ENCODE measurements at places on chromosomes 2 and 18.
A peak's percentile ranks its signal among the peaks of the same experiment; 100 is the strongest.

- H3K36me3 ChIP-seq: no peaks in the 10 kb centered on the region
- no peak overlapping the region for H3K27ac ChIP-seq
- DNase-seq: peak; percentile 26
- no peaks in the 10 kb centered on the region for H3K27me3 ChIP-seq
Observed at GRCh38 chr2:199973703-199974102, 18.3 kb downstream of the MAIP1 start.

- H3K4me3 ChIP-seq: no peak overlapping the region
- DNase-seq: no peak
- H3K27me3 ChIP-seq: no peaks in the 10 kb centered on the region
- H3K27ac ChIP-seq: no peak overlapping the region
Observed at GRCh38 chr18:44411262-44411905, 269.3 kb upstream of the SETBP1 start.

- no peaks in the 10 kb centered on the region for H3K36me3 ChIP-seq
- H3K4me1 ChIP-seq: peaks cover 2% of the 10 kb centered on the region
- H3K27ac ChIP-seq: no peak overlapping the region
Observed at GRCh38 chr2:200297100-200297499, 9.4 kb upstream of the SPATS2L start.

- no peaks in the 10 kb centered on the region for H3K27me3 ChIP-seq
- H3K27ac ChIP-seq: no peak overlapping the region
- DNase-seq: peak; percentile 50
Observed at GRCh38 chr2:134207589-134208209, 46.2 kb upstream of the MGAT5 start.

DNA sequence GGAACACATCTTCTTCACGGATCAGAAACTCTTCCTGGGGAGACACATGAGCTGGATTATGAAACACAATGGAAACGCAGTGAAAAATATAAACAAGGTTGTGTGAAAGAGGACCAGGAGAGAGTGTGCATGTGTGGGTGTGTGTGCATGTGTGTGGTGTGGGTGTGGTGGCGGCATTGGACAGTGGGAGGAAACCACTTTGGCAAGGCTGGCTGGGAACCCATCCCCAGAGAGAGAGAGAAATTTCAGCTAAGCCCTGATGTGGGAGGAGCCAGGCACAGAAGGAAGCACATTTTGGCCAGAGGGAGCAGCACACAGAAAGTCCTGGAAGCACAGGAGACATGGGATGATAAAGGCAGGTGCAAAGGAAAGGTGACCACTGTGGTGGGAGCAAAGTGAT is 147.6 kb upstream of the COPS8 start:
- DNase-seq: no peak
- H3K27me3 ChIP-seq: no peaks in the 10 kb centered on the region
- H3K36me3 ChIP-seq: no peaks in the 10 kb centered on the region
- no peak overlapping the region for H3K27ac ChIP-seq
- no peak overlapping the region for H3K4me3 ChIP-seq
- no peaks in the 10 kb centered on the region for H3K4me1 ChIP-seq

- DNase-seq: no peak
- H3K27ac ChIP-seq: no peak overlapping the region
- no peak overlapping the region for H3K4me3 ChIP-seq
- no peaks in the 10 kb centered on the region for H3K27me3 ChIP-seq
- H3K4me1 ChIP-seq: no peaks in the 10 kb centered on the region
Observed at GRCh38 chr2:12759248-12759647, 42.5 kb downstream of the TRIB2 start.

DNA sequence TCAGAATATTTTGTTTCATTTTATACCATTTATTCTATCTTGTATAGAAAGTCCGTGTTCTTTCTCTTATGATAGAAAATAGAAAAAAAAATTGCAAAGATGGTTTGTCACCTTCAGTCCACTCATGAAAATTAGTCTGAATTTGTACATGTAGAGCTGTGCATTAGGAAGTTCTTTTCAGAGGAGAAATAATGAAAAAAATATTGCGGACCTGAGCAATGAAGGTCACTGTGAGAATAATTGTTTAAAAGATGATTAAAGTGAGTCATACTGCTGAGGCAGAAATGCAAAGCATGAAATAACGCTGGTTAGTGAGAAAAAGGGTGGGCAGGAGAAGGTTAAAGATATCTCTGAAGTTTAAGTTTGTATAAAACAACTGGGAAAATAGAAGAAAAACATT is 431.1 kb downstream of the TMX3 start:
- no peaks in the 10 kb centered on the region for H3K36me3 ChIP-seq
- no peak for DNase-seq
- H3K4me3 ChIP-seq: no peak overlapping the region
- no peaks in the 10 kb centered on the region for H3K27me3 ChIP-seq

DNA sequence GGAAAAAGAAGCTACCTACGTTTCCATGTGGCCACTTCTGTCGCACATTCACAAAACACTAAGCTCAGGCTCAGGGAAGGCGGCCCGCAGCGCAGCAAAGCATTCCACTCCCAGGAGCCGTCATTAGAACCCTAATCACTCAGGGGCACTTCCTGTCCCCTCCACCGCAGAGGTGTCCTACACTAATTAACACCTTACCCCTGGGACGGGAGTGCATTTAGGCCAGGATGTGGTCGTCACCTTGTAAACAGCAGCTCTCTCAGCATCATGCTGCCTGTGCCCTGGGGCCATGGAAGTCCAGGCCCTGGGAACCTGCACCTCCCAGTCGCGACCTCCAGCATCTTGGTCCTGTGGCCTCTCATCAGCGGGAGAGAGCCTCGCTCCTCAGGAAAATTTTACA is 359.8 kb upstream of the SALL3 start:
- H3K27me3 ChIP-seq: no peaks in the 10 kb centered on the region
- no peaks in the 10 kb centered on the region for H3K36me3 ChIP-seq
- no peaks in the 10 kb centered on the region for H3K4me1 ChIP-seq

- H3K4me1 ChIP-seq: peaks cover 6% of the 10 kb centered on the region
- no peak overlapping the region for H3K27ac ChIP-seq
- no peak overlapping the region for H3K4me3 ChIP-seq
- H3K27me3 ChIP-seq: no peaks in the 10 kb centered on the region
- no peak for DNase-seq
- no peaks in the 10 kb centered on the region for H3K36me3 ChIP-seq
Observed at GRCh38 chr2:46695283-46695682, 215.9 kb downstream of the TMEM247 start.

GRCh38 chr2:176845718-176846117 is 366.9 kb upstream of the HNRNPA3 start:
- no peak overlapping the region for H3K4me3 ChIP-seq
- no peaks in the 10 kb centered on the region for H3K4me1 ChIP-seq
- peaks cover 18% of the 10 kb centered on the region for H3K27me3 ChIP-seq
- H3K36me3 ChIP-seq: no peaks in the 10 kb centered on the region
- DNase-seq: peak; percentile 6

- no peaks in the 10 kb centered on the region for H3K27me3 ChIP-seq
- no peak overlapping the region for H3K27ac ChIP-seq
- peaks cover 41% of the 10 kb centered on the region for H3K4me1 ChIP-seq
- no peak for DNase-seq
- no peaks in the 10 kb centered on the region for H3K36me3 ChIP-seq
Observed at GRCh38 chr18:9872823-9873222, 12.9 kb upstream of the TXNDC2 start.

GRCh38 chr2:238879621-238880377 is 31.9 kb downstream of the TWIST2 start:
- no peak overlapping the region for H3K27ac ChIP-seq
- no peaks in the 10 kb centered on the region for H3K27me3 ChIP-seq
- H3K4me1 ChIP-seq: no peaks in the 10 kb centered on the region
- no peak for DNase-seq

DNA sequence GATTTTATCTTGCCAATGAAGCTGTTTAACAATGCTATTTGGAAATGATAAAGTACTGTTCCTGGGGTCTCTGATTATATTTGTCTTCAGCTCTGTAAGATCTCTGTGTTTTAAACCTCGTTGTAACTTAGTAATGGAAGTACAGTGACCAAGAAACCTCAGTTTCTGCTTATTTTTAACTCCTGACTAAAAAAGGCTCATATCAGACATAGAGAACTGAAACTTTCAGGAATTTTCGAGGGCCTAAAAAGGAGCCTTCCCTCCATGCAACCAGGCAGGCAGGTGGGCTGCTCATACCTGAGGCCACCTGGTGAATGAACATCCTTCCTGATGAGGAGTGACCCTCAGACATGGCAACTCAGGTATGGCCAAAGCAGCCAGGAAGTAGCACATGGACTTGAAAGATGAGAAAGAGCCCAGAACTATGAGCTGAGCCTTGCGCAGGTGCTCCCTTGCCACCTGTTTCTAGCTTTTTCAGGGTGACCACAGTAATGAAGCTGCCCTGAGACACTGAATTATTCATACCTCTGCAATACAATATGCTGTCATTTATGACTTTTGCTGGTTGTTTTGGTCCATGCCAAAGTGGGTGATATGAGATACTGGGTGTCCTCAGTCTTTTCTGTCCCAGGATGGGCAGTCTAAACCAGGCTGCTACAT is 23.9 kb downstream of the MYO3B start:
- no peak overlapping the region for H3K27ac ChIP-seq
- no peaks in the 10 kb centered on the region for H3K27me3 ChIP-seq
- H3K36me3 ChIP-seq: no peaks in the 10 kb centered on the region
- H3K4me3 ChIP-seq: no peak overlapping the region
- H3K4me1 ChIP-seq: no peaks in the 10 kb centered on the region
- no peak for DNase-seq

DNA sequence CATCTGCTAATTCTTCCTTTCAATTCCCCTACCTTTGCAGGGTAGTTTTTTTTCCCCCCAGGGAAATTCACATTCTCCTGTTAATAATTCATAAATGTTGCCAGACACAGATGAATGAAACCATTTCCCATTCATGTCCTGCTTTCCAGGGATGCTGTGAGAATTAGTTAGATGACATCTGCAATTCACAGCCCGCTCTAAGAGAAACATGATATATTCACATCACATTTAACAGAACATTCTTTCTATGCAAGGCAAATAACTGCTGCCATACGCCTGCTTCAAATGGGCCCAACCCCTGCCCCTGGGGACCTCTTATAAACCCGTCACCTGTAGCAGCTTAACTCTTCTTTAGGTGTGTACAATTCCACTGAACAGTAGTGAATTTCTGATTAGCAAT is 110.6 kb upstream of the CTAGE1 start:
- no peaks in the 10 kb centered on the region for H3K36me3 ChIP-seq
- DNase-seq: no peak
- no peaks in the 10 kb centered on the region for H3K27me3 ChIP-seq
- H3K4me3 ChIP-seq: no peak overlapping the region
- H3K27ac ChIP-seq: no peak overlapping the region
- H3K4me1 ChIP-seq: no peaks in the 10 kb centered on the region

DNA sequence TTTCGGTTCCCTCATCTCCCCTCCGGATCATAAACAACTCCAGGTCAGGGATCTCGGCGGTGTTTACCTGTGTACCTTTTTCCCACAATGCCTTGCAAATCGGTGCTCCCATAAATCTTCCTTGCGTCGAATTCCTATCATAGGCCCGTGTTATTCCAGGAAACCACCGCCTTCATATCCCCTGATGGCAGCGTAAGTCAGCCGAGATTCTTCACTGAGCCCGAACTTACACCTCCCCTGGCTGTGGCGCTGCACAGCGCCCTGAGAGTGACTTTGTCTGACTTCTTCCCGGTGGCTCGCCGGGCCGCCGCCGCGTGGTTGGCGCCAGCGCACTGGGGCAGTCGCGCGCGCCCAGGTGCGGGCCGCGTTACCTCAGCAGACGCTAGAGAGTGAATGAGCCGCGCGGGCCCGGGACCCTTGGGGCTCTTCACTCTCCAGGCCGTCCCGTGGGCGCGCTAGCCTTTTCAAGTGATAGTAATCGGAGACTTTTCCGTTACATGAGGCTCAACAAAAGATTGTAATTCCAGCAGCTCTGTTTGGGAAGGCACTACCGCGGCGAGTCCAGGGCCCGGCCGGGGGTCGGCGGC is 101.6 kb downstream of the SPTBN1 start:
- H3K27ac ChIP-seq: peak overlapping the region; percentile 97
- H3K36me3 ChIP-seq: no peaks in the 10 kb centered on the region
- H3K27me3 ChIP-seq: no peaks in the 10 kb centered on the region
- peak overlapping the region; percentile 85 for H3K4me3 ChIP-seq
- peak; percentile 86 for DNase-seq
- H3K4me1 ChIP-seq: peaks cover 32% of the 10 kb centered on the region

- H3K27me3 ChIP-seq: peaks cover 15% of the 10 kb centered on the region
- H3K27ac ChIP-seq: no peak overlapping the region
- H3K4me3 ChIP-seq: no peak overlapping the region
- H3K36me3 ChIP-seq: no peaks in the 10 kb centered on the region
Observed at GRCh38 chr2:96928277-96928781, 58.1 kb downstream of the FAM178B start.

DNA sequence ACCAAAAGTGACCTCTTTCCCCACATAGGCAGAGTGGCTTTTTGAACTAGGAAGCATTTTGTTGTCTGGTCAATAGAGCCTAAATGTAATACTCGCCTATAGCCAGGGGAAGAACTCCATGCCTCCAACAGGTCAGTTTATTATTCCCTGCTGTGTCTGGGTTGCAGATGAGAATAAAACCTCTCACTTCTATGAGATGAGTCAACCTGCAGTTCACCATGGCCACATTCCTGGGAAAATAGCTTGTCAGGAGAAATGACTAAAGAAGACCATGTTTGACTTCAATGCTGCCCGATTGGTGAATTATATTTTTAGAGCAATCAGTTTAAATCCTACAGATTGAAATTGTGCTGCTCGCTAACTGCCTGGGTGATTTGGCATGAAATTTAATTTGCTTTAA is 46.7 kb upstream of the LRRTM1 start:
- no peak overlapping the region for H3K27ac ChIP-seq
- H3K4me1 ChIP-seq: no peaks in the 10 kb centered on the region
- H3K4me3 ChIP-seq: no peak overlapping the region
- DNase-seq: no peak

DNA sequence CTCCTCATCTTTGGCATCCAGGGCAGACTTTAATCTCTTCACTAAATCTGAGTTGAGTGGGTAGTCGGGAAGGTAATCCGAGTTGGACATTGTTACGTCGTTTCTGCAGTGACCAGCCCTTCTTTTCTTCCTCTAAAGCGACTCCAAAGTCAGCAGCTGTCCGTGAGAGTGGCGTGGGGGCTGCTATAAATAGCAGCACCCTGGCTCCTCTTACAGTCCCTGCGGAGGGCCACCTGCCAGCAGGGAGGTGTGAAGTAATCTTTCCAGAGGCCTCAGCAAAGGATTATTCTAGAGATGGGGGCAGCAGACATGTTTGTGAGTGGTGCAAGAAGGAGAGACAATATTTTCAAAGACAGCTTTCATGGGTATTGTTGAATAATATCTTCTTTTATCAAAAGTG is at the start of gene ASB18:
Gene ASB18, minus strand, starts transcription at position 151 of the 400 bp plus-strand sequence. Its CDS starts 61 bp downstream, at position 90.
- H3K27me3 ChIP-seq: peaks cover 31% of the 10 kb centered on the region
- H3K4me3 ChIP-seq: no peak within 1 kb of the TSS
- no peak within 1 kb of the TSS for H3K27ac ChIP-seq
- no peak for DNase-seq
- no peaks in the 10 kb centered on the region for H3K4me1 ChIP-seq

DNA sequence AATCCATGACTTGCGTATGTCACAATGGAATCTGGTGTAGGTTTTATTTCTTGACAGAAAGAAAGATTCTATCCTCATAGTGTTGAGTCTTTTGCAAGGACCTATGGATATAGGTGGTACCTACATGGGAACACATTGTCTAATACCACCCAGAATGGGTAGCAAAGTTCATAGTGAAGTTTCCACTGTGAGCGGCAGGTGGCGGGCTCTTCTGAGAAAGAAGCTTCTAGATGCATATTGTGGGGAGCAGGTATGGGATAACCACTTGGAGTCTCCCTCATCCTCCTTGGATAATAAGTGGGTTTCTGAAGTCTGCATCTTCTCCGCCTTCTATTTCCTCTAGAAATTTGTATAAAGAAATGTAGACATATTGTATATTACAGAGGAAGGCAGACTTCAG is 44.9 kb downstream of the LINC00305 start:
- H3K27me3 ChIP-seq: no peaks in the 10 kb centered on the region
- H3K27ac ChIP-seq: no peak overlapping the region
- no peak overlapping the region for H3K4me3 ChIP-seq
- H3K4me1 ChIP-seq: no peaks in the 10 kb centered on the region
- no peak for DNase-seq
